ENCODE measurements at places on chromosomes 7 and 10. TPM values are rescaled to one million over a fixed set of nuclear protein-coding genes. Genes with fewer than 3 reads are reported as not detected.

- DNase-seq, result no peak
Observed at GRCh38 chr7:116495736-116496135, 3.8 kb upstream of the CAV2 start.

- DNase-seq, result no peak
Observed at GRCh38 chr7:33400214-33400538, 270.8 kb downstream of the BBS9 start.

- peak; percentile 90 for DNase-seq
Observed at GRCh38 chr10:17214971-17215781, 12.9 kb upstream of the VIM start.

DNA sequence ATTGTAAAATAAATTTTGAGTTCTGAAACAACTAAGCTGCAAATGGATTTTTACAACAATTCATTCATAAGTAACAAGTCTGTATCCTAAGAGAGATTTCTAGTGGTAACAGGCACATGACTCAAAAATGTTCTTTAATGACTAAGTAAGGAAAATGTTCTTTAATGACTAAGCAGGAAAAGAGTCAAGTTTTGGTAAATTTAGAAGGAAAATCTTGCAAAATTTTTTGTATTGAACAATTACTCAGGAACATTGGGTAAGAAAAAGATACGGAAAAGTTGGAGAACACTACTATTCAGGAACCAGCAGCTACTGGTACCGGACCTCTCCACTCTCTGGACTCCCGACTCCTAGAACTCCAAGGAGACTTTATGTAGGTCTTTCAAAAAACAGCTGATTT is 33.5 kb downstream of the HYCC1 start:
- peak; percentile 71 for DNase-seq

GRCh38 chr10:30774261-30774660 is 144.7 kb upstream of the LYZL2 start:
- DNase-seq, result no peak

GRCh38 chr7:87671-88070 is 104.7 kb upstream of the FAM20C start:
- no peak for DNase-seq

DNA sequence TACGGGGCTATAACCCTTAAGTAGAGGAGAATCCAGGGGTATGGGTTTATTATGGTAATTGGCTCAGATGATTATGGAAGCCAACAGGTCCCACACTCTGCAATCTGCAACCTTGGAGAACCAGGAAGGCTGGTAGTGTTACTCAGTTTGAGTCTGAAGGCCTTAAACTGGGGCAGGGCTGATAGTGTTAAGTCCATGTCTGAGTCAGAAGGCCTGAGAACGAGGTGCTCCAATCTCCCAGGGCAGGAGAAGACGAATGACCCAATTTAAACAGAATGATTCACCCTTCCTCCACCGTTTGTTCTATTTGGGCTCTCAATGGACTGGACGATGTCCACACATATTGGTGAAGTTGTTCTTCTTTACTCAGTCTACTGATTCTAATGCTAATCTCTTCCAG is 244.5 kb upstream of the PTER start:
- no peak for DNase-seq

DNA sequence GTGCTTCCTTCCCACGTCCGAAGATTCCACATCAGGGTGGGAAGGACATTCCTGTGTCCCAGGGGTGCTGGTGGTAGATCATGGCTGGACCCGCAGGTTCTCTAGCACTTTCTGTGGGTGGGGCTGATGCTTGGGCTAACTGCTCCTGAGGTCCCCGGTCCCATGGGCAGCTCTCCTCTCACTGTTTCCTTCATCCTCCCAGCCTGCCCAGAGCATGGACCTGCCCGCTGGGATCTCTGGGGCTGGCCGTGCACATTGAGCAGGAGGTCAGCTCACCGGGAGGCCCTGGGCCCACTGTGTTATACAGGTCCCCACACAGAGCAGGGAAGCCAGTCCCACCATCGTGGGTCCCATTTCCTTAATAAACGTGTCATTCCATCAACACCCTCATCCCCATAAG is 502.3 kb downstream of the TCERG1L start:
- no peak for DNase-seq

- DNase-seq, result no peak
Observed at GRCh38 chr7:52775876-52776275, 259.6 kb upstream of the POM121L12 start.

DNA sequence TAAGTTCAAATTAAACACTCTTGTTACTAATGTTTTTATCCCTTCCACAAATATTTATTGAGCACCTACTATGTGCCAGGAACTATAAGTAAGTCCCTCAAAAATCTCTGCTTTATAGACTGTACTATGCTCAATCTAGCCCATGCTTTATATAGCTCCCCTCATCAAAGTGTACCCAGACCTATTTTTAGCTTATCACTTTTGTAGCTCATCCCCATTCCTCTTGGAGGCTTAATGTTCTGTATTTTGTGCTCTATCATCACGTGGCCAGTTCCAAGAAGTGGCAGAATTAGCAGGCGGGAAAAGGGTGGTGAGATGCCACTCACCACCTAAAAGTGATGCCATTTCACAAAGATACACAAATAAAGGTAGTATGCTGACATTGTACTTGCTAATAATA is 138.1 kb upstream of the BET1 start:
- DNase-seq, result no peak

- no peak for DNase-seq
Observed at GRCh38 chr10:131166486-131166885, 145.0 kb downstream of the TCERG1L start.

DNA sequence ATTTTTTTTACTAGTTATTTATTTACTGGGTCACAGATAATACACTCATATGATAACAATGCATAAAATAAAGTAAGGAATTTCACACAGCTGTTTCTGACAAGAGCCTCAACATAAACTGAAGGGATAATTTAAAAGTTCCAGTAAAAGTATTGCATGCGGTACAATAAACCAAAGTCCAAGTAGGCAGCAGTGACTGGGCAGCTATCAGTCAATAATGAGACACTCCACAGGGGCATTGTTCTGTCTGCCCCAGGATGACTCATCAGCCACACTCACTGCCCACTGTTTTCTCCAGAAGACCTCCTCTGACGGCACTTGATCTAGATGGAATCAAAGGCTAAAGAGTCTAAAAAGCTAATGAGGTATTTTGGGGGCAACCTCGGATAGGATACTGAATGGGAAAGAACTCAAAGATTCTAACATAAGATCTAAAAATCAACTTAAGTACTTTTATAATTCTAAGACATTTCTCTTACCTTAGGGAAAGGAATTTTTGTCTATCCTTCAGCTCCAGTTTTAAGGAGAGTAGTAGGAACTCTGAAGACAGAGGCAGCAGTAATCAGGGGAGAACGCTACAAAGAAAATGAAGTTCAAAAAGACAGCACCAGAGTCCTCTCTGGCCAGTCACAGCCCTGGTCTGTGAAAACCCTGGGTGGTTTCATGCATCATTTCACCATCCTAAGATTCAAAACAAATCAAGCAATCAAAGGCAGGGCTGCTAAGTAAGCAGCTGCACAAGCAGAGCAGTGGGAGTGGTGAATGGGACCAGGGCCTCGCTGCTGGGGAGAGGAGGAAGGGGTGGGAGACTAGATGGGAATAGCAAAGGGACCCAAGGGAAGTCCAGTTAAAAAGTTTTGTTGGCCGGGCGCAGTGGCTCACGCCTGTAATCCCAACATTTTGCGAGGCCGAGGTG is 175.1 kb downstream of the AVL9 start:
- DNase-seq, result no peak

DNA sequence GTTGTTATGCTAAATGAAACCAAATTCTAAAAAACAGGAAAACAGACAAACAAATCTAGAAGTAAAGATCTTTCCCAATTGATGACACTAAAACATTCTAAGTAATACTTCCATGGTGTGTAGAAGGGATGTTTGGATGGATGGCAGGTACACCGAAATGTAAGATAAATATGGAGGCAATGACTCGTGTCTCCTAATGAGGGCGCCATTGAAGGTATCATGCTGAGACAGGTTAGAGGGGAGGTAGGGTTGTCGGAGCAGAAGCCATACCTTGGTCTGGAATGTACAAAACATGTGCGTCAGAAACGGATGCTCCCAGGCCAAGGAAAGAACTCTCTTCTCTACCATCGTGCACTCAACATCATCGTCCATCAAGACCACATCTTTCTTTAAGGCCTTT is 101.4 kb downstream of the PRKCQ start:
- DNase-seq, result no peak

DNA sequence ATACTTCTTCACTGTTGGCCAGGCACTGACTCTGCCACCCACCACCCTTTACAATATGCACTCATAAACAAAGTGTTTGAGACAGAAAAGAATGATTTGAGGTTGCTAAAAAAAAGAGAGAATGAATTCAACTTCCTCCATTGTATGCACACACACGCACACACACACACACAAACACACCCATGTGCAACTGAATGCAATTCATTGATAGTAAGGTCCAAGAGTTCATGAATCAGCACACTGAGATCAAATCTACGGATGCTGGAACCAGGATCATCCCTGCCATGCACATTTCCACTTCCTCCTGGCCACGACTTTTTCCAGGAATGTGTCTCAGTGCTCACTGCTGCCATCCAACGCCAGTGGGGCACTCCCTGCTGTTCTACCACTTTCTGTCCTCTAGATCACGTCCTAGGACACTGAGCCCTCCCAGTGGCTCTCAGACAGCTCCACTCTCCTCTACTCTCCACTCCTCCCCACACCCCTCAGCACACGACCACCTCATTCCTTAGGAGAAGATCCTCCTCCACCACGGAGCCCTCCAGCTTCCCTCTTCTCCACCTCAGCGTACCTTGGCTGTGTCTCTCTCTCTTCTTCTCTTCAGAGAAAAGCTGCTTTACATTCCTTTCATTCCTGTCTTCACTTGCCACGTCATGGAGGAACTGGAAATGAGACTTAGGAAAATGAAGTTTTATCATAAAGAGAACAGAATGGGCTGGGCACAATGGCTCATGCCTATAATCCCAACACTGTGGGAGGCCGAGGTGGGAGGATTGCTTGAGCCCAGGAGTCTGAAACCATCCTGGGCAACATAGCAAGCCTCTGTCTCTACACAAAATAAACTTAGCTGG is 12.0 kb upstream of the TMEM213 start:
- DNase-seq, result no peak

DNA sequence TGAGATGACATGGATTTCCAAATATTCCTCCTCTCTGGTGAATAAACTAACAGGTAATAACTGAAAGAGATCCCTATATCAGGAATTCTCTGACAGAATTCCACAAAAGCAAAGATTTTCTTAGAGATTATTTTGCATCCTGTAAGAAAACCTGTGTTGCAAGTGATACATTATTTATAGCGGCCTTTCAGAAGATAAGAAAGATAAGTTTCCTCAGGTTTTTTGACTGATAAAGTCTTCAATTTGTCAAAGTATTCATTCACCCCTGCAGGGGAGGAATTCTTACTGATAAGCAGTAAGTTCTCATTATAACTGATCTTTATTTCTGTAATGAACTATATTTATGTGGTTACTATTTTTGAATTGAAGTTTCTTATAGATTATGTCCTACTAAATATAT is 554.0 kb downstream of the ARL4A start:
- no peak for DNase-seq

- no peak for DNase-seq
Observed at GRCh38 chr10:95789902-95790301, 33.9 kb downstream of the ENTPD1 start.

- DNase-seq, result no peak
Observed at GRCh38 chr7:107834401-107834800, 31.4 kb upstream of the SLC26A3 start.

DNA sequence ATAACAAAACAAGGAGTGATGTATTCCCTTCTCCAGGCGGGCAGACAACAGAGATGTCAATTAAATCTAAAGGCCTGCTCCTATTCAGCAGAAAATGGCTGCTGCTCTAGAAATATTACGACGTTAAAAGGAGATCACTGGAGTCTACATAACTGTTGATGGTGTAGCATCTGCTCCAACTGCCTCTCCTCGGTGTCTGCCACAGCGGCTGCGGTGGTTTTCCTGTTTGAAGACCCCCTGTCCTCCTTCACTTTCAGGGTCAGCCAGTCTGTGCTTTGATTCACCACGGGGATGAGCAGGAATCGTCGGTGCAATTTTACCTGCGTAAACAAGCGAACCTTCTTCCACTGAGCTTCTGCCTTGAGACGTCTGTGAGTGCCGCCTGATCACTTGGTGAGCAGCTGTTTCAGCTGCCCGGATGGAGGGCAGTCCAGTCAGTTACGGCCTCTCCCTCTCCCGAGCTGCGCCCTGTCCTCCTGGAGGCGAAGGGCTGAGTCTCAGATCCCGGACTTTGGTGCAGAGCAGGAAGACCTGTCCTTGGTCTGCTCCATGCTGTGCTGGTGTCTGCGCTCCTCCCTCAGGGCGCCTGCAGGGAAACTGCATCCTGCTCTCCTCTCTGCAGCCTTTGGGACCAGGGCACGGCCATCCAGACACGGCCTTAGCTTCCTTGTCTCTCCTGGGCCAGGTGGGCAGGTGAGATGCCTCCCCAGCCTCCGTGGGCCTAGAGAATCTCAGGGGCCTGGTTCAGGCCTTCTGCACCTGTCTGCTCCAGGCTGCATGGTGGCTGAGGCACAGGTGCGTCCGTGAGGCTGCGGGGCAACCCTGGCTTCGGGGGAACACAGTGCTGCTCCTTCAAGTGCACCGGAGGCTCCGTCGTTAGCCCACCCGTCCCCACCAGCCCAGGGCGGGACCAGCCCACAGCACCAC is 326.6 kb downstream of the ADARB2 start:
- no peak for DNase-seq

GRCh38 chr7:139058943-139059342 is 23.1 kb upstream of the ZC3HAV1L start:
- DNase-seq, result no peak

GRCh38 chr7:42012313-42012712 is 224.7 kb downstream of the GLI3 start:
- DNase-seq, result no peak

CHCHD2 gene
- polyA plus RNA-seq, result 342 TPM

FGFBP3 gene
- polyA plus RNA-seq, result 0.11 TPM

LEP gene
- polyA plus RNA-seq, result 0.05 TPM

COL28A1 gene
- polyA plus RNA-seq, result 0.11 TPM

EPHB4 gene
- 30.5 TPM for polyA plus RNA-seq

AGAP6 gene
- 10.5 TPM for polyA plus RNA-seq

HKDC1 gene
- polyA plus RNA-seq, result 0.18 TPM

CXCL12 gene
- polyA plus RNA-seq, result 201 TPM

TRIL gene
- not detected for polyA plus RNA-seq

PPP1R17 gene
- not detected for polyA plus RNA-seq

DKK1 gene
- 575 TPM for polyA plus RNA-seq

GHRHR gene
- not detected for polyA plus RNA-seq

NUTM2B gene
- polyA plus RNA-seq, result 0.43 TPM

ZNF438 gene
- 4.1 TPM for polyA plus RNA-seq
